ENCODE measurements at places on chromosomes 7 and 10. TPM values are rescaled to one million over a fixed set of nuclear protein-coding genes. Genes with fewer than 3 reads are reported as not detected.

The PAX2 gene
- not detected for total RNA-seq

The ASIC3 gene
- total RNA-seq, result 6.7 TPM

The LBX1 gene
- not detected for total RNA-seq

DNA sequence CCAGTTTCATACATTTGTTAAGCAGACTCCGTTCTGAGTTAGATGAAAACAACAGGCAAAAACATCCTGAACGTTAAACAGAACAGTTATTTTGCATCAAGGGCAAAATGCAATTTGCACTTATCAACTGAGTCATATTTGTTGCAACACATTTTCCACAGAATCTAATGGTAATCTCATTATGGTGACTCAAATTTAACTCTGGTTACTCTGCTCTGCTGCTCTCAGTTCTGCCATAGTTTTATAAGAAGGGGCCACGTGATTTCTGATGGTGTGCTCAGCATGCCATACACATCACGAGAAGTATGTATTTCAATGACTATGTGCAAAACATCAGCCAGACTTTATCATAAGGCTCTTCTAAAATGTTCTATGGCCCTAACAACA lies 148.8 kb downstream of the CHCHD3 start:
- no peak overlapping the region for H3K4me3 ChIP-seq
- H3K27ac ChIP-seq, result no peak overlapping the region
- peaks cover 7% of the 10 kb centered on the region for H3K36me3 ChIP-seq
- no peaks in the 10 kb centered on the region for H3K4me1 ChIP-seq
- no peaks in the 10 kb centered on the region for H3K27me3 ChIP-seq

DNA sequence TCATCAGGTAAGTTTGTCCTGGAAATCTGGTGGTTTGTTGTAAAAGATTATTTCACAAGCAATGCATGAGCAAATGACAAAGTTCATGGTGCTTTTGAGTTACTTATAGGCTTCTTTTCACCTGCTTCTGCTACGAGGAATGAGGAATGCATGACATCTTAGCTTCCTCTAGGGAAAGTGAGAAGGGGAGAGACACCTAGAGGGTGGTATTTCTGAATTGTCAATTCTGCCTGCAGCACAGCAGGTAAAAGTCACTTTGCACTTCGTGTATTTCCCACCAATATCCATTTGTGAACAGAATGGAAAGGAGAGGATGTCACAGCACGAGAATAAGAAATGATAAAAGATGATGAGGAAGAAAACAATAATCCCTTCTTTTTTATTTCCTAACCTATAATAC lies 153.4 kb upstream of the FEZF1 start:
- H3K27ac ChIP-seq, result no peak overlapping the region
- H3K27me3 ChIP-seq, result no peaks in the 10 kb centered on the region
- no peak overlapping the region for H3K4me3 ChIP-seq
- H3K36me3 ChIP-seq, result no peaks in the 10 kb centered on the region
